ENCODE measurements at places on chromosomes 4 and X.

GRCh38 chr4:6953751-6954380, 44.2 kb downstream of the TBC1D14 start:
- DNase-seq, result no peak

DNA sequence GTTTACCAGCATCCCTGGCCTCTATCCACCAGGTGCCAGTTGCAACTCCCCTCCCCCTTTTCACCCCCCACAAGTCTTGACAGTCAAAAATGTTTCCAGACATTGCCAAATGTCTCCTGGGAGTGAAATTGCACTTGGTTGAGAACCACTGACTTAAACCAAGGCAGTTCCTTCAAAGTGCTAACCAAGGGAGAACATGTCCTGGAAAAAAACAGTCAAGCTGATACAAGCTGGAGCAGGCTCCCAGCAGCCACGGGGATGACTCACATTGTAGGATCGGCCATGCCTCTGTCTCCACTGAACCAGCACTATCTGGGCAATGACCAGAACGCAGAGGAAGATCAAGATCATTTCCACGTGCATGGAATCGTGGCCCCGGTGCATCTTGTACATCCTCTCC, 11.4 kb downstream of the RNF175 start:
- DNase-seq, result peak; percentile 48

DNA sequence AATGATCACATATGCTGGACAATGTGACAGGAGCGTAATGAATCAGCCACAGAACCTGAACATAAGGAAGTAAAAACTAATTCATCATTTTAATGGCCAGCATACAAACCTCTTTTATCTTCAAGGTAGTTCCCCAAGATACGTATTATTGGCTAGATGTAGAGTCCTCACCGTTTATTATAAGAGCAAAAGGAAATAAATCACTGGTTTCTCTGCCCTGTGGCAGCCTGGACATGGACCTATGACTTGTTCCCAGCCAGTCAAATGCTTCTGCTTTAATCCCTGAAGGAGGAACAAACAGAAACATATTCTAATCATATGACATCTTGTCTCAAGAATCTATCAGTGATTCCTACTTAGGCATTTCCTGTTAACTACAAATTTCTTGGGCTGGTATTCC, 86.8 kb upstream of the FAM241A start:
- no peak for DNase-seq

DNA sequence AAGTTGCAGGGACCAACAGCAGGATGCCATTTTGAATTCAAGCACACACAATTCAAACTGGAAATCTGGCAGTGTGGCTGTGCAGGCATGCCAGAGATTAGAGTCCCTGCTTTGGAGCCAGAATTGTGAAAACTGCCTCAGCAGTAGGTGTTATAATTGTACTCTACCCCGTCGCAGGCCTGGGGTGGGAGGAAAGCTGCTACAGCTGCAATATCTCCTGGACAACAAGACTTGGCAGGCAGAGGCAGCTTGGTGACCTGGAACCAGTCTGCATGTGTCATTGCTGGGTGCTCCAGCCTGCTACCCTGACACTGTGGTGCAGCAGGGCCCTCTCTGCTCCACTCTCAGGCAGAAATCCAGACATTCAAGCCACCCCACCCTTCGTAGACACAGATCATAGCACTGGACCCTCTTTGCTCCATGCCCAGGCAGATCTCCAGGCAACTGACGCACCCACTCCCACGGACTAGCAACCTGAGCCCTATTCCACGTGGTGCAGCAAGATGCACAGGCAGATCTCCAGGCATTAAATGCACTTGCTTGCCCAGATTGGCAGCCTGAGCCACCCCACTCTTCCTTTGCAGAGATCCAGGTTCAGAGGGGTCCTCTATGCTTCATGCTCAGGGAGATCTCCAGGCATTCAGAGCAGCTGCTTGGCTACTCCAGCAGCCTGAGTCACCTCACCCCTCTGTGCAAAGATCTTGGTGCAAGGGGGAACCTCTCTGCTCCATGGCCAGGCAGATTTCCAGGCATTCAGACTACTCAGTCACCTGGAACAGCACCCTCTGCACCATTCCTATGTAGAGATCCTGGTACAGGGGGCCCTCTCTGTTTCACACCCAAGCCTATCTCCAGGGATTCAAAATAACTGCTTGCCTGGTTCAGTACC, 140.5 kb downstream of the LRBA start:
- DNase-seq, result no peak

DNA sequence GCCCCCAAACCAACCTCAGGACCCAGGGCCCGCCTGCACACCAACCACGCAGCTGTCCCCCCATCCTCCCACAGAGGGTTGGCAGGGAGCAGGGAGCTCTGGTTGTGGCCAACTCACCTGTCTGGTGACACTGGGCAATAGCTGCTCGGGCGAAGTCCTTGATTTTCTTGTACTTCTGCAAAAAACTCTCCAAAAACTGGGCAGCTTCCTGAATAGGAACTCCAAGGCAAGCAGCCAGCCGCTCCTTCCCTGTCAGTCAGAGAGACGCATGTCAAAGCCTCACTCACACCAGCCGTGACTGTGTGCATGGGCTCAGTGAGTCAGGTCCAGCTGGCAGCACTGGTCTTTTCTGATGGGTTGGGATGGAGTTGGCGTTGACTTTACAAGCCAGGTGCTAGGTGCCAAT, 26.4 kb downstream of the NAT8L start:
- no peak for DNase-seq

GRCh38 chr4:26522478-26522877, 32.2 kb upstream of the CCKAR start:
- DNase-seq, result no peak

DNA sequence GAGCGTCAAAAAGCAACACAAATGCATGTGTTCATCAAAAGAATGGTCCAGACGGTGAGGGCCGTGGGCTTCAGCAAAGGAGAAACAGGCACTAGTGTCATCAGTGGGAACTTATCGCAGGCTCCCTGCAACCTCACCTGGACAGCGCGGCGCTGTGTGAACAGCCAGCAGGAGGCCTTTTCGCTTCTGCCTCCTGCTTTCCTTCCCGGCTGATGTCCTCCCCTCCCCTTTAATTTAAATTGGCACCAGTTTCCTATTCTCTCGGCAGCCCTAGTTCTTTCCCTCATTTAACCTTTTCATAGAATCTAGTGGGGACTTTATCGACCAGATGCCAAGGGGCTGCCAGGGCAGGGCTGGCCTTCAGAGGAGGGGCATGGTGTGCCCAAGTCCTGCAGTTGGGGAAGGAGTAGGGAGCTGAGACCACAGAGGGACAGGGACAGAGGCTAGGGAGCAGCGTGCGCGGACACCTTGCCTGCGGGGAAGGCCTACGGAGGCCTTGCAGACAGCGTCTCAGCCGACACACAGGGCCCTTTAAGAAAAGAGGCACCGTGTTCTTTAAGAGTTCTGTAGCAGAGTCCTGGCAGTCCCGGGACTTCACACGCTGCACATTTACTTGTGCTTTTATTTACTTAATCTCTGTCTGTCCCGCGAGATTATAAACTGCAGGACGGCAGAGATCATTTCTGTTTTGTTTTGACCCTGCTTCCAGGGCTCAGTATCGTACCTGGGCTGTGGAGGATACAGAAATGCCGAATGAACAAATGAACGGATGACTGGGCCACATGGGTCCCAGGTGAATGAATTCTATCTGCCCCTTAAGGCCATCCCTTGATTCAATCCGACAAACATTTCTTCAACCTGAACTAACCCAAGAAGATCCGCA, 8.4 kb upstream of the SORBS2 start:
- DNase-seq, result no peak

GRCh38 chrX:13179100-13179499, 134.7 kb upstream of the FAM9C start:
- no peak for DNase-seq

DNA sequence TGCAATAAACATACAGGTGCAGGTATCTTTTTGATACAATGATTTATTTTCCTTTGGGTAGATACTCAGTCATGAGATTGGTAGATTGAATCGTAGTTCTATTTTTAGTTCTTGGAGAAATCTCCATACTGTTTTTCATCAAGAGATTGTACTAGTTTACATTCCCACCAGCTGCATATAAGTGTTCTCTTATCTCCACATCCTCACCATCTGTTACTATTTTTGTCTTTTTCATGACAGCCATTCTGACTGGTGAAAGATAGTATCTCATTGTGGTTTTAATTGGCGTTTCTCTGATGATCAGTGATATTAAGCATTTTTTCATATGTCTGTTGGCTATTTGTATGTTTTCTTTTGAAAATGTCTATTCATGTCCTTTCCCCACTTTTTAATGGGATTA, 202.2 kb downstream of the RAPGEF2 start:
- DNase-seq, result no peak

- DNase-seq, result no peak
Measured at GRCh38 chr4:164188236-164188635, 565.7 kb upstream of the SMIM31 start.

DNA sequence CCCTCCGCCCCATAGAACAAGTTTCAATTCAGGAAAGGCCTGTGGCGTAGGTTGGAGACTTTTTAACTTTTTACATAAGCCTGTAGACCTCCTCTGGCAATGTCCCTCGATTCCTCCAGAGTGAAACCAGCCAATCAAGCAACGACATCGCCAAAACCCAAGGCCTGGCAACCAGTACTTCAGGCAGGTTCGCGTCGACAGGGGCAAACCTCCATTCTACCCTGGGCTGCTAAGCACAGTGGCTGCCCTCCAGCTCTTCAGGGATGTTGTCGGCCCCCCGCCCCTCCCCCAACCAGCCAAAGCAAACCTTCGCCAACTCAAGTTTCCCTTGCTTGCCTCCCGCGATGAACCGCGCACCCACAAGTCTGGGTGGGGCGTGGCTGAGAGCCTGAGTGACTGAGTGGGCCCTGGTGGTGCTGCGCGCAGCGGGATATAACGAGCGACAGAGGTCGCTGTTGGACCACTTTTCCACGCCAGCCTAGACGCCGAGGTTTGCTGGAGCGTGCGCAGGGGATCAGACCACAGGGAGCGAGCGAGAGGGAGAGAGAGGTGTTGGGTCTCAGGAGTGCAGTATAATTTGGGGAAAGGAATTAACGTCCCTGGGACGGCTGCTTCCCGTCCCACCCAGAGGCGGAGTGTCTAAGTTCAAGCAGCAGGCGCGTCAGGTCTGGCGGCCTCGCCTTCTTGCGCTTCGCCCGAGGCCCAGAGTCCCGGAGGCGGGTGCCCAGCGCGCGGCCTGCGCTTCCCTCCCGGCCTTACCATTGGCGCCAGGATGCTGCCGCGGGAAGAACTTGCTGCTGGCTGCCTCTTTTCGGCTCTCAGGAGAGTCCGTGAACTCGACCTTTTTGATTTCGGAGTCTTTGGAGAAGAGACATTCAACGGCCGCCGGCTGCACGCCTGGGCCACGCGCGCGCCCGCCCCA, 9.0 kb upstream of the PITX2 start:
- peak; percentile 90 for DNase-seq

DNA sequence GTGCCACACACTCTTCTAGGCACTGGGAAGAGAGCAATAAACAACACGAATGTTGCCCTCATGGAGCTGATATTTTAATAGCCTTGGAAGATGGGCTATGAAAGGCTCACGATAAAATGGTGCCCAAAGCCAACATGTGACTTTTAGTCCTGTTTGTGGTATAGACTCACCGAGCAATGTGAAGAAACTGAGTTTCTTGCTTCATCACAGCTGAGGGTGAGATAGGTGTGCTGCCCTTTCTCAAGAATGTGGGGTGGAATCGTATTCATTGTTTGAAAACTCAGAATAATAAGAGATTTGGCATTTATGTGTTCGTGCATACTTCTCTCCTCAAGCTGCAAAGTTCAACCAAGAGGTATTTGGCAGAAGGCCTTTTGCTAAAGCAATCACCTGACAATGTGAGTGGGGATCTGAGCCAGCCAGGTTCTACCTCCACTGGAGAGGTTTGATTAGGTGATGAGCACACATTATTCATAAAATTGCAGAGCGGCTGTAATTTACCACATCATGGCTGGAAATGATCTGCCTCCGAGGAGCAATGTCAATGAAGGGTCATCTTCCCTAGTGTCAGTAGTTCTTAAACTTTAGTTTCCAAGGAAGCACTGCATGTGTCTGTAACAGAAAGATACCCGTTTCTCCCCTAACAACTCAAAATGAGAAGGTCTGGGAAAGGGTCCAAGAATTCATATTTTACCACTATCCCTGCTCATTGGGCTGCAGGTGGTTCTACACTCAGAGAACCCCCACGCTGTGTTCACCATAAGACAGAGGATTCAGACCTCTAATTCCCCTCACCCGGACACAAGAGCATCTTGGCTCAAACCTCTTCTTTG, 41.9 kb upstream of the CBR4 start:
- DNase-seq, result no peak

DNA sequence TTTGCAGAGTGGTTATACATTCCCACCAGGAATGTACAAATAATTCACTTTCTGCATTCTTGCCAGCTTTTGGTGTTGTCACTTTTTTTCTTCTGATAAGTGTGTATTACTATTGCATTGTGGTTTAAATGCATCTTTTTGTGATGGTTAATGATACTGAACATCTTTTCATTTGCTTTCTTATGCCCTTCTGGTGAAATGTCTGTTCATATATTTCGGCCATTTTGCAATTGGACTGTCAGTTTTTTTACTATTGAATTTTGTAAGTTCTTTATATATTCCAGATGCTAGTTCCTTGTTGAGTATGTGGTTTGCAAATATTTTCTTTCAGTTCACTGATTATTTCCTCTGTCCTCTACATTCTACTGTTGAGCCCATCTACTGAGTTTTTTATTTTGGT, 19.4 kb upstream of the BMP2K start:
- DNase-seq, result no peak

DNA sequence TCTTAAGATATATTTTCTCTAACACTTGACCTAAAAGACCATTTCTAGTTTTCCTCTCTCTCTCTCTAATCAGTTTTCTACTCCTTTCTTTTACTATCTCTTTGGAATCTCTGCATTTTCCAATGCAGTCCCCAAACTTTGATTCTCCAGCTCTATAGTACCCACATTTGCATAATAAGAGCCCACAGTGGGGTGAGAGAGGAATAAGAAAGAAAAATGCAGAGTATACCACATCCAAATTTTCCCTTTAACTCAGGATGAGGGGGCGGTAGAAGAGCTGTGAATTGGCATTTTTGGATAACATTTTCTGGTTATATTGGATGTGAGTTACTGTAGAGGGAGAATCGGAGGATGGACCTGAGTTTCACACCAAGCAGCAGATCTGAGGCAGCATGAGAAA, 74.4 kb upstream of the SOD3 start:
- DNase-seq, result no peak

DNA sequence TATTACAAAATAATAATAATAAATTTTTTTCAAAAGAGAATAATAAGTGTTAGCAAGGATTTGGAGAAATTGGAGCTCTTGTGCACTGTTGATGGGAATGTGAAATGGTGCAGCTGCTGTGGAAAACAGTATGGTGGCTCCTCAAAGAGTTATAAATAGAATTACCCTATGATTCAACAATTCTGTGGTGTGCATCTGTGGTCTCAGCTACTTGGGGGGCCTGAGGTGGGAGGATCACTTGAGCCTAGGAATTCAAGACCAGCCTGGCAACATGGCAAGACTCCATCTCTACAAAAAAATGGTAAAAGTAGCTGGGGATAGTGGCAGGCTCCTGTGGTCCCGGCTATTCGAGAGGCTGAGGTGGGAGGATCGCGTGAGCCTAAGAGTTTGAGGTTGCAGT, 19.6 kb downstream of the MND1 start:
- DNase-seq, result no peak

- peak; percentile 2 for DNase-seq
Measured at GRCh38 chrX:77953302-77953701, 16.1 kb downstream of the PGAM4 start.
